ENCODE measurements at places on chromosomes 7 and 10.

- no peak for DNase-seq
Measured at GRCh38 chr10:10804998-10805740, 212.5 kb upstream of the CELF2 start.

- DNase-seq = no peak
Measured at GRCh38 chr10:33327751-33328150, 6.7 kb downstream of the NRP1 start.

- no peak for DNase-seq
Measured at GRCh38 chr10:37975401-37975991, 951 bp downstream of the ZNF25 start.

GRCh38 chr10:19638896-19639233 is 177.4 kb upstream of the PLXDC2 start:
- DNase-seq = no peak

- DNase-seq = no peak
Measured at GRCh38 chr7:79434098-79434497, 19.4 kb downstream of the MAGI2 start.

DNA sequence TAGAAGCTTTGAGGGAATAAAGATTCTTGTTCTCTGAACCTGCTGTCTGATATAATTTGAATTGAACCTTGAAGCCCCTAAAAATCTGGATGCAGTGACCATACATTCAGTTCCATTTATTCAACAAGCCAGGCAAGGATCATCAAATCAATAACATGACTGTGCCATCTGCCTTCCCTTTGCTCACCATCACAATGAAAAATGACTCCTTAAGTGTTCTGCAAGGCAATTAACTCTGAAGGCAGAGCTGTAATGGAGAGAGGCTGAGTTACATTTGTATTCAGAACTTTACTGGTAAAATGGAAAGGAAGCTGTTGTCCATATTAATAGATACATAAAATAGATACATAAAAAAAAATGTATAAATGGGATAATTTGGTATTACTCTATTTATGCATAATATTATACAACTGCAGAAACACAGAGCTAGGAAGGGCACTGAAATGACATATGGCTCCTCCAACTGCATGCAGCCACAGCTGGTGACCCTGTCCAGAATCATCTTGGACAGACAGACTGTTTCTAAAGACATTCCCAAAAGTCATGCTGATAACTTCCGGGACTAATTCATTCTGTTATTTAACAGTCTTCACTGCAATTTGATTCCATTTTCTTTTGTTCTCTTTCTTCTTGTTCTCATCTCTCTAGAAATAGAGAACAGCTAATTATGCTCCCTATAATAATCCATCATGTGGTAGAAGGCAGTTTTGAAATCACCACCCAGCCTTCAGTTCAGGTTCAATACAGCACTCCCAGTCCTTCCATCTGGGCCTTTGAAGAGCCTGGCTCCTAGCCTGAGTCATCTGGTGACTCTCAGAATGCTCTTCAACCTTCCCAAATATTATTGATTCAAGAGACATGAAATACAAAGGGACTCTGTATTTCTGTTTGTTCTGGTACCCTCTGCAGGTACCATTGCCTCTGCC is 412.6 kb downstream of the GFRA1 start:
- DNase-seq = no peak

- DNase-seq = no peak
Measured at GRCh38 chr10:30019468-30019867, 39.9 kb downstream of the JCAD start.

GRCh38 chr7:133670250-133670649 is 417.4 kb downstream of the EXOC4 start:
- no peak for DNase-seq

GRCh38 chr7:27634671-27635493 is 27.8 kb downstream of the HIBADH start:
- DNase-seq = no peak

DNA sequence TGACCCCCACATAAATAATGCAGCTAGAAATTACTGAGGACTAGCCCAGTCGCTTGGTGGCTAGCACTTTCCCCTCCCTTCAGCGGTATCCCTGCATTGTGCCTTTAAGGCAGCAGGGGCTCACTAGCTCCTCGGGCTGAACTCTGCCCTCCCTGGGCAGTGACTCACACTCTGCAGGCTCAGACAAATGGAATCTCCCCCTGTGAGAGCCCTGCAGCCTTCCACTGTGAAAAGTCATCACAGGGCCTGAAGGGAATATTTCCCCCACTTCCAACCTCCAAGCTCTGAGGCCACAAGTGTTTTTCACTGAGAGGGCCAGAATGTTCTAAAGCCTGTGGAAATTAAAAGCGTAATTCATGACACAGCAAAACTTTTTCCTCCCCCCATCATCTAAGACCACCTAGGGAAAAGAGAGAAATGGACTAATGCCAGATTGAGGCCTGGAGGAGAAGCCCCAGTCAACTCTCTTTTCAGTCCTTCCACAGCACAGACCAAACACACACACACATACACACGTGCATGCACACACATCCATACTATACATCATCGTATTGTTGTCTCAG is 93.6 kb upstream of the COL1A2 start:
- no peak for DNase-seq

- no peak for DNase-seq
Measured at GRCh38 chr10:80599424-80599847, 61.7 kb downstream of the SH2D4B start.

GRCh38 chr7:126443951-126444350 is 808.8 kb downstream of the GRM8 start:
- DNase-seq = no peak

DNA sequence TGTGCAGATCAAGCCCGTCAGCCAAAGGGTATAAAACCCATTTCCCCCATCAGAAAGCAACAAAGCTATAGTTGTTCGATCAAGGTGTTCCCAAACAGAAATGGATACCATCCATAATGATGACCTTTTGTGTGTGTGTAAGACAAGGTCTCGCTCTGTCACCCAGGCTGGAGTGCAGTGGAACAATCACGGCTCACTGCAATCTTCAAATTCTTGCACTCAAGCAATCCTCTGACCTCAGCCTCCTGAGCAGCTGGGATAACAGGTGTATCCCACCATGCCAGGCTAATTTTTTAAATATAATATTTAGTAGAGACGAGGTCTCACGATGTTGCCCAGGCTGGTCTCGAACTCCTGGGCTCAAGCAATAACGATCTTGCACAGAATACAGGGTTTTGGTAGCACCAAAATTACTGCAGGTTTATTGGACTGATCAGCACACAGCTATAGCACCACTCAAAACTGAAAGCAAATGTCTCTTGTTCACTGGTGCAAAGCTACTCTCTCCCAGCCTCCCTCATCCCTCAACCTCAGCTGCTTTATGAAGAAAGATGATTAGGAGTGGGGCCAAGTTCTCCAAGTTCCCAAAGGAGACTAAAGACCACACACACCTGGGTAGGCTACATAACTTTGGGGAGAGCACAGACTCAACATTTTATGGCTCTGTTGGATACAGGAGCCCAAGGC is 80.5 kb downstream of the ABI1 start:
- DNase-seq = no peak

DNA sequence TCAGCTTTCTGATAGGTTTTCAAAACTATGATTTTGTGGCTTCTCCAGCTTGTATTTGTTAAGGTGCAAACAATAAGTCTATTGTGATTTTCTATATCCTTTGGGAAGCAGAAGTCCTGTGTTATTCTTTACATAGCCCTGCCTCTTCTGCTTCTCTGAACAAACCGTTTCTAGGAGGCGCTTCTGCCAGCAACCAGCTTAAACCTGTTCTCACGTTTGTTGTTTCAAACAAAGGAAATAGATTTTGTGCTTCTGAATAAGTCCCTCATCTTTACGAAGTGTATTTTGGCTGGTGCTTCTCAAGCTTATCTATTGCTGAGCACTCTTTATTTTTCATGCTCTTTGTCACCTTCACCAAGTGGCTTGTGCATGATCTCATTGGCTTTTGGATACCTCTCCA is 61.0 kb downstream of the VTI1A start:
- DNase-seq = no peak

- DNase-seq = no peak
Measured at GRCh38 chr7:55055479-55055878, 36.7 kb downstream of the EGFR start.

- no peak for DNase-seq
Measured at GRCh38 chr7:47885309-47885986, 62.8 kb downstream of the PKD1L1 start.
